ENCODE measurements at places on chromosomes 7 and 10.

DNA sequence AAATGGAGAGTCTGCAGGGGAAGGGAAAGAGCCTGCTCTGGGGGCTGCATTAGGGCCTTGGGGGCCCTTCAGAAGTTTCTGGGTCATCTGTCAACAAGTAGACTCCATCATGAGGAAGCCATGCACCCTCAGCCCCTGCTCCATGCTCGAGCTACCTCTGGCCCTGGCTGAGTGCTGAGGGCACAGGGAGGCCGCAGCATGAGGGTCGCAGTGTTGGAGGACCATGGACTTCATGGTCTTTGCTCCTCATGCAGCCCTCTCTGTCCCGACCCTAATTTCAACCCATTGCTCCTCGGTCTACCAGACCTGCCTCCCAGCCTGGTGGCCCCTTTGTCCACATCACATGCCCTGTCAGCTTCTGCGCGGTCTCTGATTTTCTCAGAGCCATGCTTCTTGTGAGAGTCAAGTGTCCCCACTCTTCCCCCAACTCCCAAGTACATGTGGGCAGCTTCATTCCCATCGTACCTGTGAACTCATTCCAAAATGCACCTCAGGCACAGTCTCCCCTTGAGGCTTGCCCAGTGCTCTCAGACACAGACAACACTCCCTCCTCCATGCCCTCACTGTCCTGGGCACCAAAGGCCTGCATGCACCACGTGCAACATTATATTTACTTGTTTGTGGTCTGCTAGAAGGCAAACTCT is 14.7 kb downstream of the ZNF488 start:
- DNase-seq: no peak

GRCh38 chr7:147510201-147510542 is 1080.4 kb upstream of the C7orf33 start:
- no peak for DNase-seq

DNA sequence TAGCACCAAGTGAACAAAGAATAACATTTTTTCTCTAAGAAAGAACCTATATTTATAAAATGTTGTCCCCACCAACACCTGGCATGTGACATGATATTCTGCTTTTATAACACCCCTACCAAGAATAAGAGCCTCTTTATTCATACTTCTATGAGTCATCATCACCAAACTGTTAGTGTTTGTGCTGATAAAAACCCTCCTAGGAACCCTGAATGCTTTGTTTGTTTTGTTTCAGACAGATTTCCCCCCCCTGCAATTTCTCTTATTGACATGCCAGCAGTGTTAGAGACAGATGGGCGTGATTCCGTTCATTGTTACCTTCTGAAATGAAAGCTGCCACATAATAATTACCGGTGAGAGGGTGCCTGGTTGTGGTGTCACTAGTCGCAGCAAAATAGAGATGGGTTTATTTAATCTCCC is 651.1 kb downstream of the SORCS1 start:
- DNase-seq: no peak

DNA sequence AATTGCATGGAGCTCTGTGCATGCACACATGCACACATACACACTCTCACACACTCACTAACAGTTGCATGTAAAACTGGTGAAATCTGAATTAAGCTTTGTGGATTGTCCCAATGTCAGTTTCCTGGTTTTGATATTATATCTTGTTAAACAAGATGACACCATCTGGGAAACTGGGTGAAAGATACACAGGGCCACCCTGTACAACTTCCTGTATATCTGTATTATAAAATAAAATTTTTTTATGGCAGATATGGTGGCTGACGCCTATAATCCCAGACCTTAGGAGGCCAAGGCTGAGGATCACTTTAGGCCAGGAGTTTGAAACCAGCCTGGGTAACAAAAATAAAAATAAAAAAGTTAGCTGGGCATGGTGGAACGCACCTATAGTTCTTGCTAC is 87.4 kb downstream of the PTPN20 start:
- no peak for DNase-seq

DNA sequence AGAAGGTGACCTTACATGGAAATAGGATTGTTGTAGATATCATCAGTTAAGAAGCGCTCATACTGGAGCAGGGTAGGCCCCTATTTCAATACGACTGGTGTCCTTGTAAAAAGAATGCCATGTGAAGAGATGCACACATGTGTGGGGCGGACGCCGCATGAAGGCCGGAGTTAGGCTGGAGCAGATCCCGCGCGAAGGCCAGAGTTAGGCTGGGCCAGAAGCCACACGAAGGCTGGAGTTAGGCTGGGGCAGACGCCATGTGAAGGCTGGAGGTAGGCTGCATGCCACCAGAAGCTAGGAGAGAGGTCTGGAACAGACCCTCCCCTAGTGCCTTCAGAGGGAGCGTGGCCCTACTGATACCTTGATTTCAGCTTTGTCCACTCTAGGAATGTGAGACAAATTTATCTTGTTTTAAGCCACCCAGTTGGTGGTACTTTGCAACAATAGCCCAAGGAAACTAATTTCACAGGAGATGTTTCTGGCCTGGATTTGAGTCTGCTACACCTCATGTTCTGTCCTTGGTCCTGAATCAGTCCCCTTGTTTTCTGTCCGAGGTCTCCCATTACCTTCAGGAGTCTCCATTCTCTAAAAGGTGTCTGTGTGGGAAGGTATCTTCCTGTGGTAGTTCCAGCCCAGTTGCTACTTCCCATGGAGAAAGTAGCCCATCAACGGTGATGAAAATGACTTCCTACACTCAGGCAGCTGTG is 585.8 kb downstream of the LRMDA start:
- DNase-seq: no peak

- DNase-seq: no peak
These were observed 125.8 kb downstream of the MAD1L1 start for GRCh38 chr7:2106924-2107323.

GRCh38 chr10:107686095-107686494 is 521.6 kb upstream of the SORCS1 start:
- DNase-seq: no peak

GRCh38 chr7:11517853-11518252 is 314.1 kb downstream of the THSD7A start:
- no peak for DNase-seq

GRCh38 chr10:28954211-28954610 is 276.9 kb downstream of the BAMBI start:
- DNase-seq: no peak

DNA sequence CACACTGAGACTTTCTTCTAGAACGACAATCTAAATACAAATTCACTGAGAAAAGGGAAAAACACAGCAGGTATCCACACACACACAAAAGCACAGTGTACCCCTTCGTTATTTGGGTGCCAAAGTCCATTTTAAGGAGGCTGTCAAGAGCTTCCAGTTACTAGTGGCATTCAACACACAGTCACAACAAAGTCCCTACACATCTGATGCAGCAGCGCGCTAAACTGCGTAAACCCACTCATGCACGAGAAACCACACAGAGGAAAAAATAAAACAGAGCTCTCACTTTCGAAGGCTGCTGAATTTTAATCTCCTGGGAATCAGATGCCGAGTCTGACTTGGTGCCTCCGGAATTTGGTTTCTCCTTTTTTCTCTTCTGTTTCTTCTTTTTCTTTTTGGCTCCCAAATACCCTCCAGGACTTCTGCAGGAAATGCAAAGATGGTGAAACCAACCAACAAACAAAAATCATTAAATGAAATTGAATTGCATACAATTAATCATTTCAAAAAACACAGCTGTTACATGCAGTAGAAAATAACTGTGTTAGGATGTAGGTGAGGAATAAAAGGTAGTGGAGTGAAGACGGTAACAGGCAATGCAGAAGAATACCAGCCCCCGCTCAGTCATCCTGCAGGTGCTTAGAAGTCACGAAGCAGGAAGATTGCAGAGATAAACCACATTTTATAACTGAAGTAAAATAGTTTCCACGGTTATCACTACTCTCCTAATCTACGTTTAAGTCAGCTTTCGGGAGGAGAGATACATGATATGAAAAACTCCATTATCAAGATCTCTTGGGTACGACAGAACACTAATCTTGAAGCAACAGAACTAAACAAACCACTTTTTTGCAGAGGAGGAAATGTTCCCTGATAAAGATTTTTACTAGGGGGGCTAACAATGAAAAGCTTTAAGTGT is 27.1 kb downstream of the NMT2 start:
- DNase-seq: no peak

DNA sequence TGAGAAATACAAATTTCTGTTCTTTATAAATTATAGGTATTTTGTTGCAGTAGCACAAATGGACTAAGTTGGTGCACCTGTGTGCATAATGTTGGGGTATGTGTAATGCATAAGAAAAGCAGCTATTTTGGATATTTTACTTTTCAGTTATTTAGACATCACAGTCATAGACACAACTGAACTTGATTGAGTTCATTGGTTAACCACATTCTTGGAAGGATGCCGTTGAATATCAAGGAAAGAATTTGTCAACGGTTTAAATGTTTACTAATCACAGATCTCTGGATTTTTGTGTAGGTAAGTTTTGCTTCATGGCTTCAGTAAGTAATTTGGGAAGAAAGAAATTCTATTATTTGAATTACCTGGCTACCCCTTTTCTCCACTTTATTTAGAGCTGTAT is 4.1 kb downstream of the OTUD1 start:
- no peak for DNase-seq

All from activated gamma-delta T cell treated with Interleukin-2 at 50 U/mL for 16 hours (primary cell).